ENCODE measurements at places on chromosomes 2 and 18.

- no peak for DNase-seq
Measured at GRCh38 chr2:54061272-54061671, 54.1 kb upstream of the ACYP2 start.

DNA sequence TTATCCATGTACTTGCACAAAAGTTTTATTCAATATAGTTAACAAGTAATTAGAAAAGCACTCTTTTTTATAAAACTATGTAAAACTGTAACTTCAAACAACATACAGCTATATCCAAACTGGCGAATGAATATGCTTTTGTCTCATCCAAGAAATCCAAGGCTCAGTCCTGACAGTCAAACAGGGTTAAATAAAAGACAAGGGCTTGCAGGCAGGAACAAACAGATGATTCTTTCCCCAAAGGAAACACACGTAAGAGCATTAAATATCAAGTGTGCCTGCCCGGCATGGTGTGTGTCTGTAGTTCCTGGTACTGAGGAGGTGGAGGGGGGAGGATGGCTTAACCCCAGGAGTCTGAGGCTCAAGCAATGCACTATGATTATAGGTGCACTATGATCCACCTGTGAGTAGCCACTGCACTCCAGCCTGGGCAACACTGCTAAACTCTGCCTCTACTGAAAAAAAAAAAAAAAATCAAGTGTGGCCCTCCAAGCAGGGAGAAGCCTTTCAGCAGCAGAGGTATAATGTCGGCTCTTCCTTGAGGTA is 171.3 kb downstream of the DLGAP1 start:
- DNase-seq: no peak

DNA sequence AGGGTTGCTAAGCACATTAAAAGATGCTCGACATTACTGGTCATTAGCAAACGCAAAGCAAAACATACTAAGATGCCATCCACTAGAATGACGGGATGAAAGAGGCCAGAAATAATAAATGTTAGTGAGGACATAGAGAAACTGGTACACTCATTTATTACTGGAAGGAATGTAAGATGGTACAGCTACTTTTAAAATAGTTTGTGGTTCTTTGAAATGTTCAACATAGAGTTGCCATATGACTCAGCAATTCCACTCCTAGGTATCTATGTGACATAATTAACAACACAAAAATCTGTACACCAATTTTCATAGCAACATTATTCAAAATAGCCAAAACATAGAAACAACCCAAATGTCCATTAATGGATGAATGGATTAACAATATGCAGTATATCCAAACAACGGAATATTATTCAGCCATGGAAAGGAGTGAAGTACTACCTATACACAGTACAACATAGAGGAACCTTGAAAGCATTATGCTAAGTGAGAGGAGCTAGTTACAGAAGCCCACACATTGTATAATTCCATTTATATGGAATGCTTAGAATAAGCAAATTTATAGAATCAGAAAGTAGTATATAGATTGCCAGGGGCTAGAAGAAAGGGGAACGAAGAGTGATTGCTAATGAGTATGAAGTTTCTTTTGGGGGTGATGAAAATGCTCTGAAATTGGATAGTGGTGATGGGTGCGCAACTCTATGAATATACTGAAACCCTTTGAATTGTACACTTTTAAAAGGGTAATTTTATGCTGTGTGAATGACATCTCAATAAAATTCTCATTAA is 61.9 kb upstream of the IL1R1 start:
- DNase-seq: no peak

GRCh38 chr2:127873707-127874303 is 12.0 kb downstream of the AMMECR1L start:
- no peak for DNase-seq

- no peak for DNase-seq
Measured at GRCh38 chr18:27942706-27943105, 234.2 kb downstream of the CDH2 start.

Measured in omental fat pad (tissue), 4 donors.